ENCODE measurements at places on chromosomes 5 and 9. TPM values are rescaled to one million over a fixed set of nuclear protein-coding genes. Genes with fewer than 3 reads are reported as not detected.

Gene SETX
- total RNA-seq: 78.2 TPM

Gene NUP188
- 47.6 TPM for total RNA-seq

Gene FST
- total RNA-seq: 14.4 TPM

Gene GLRA1
- total RNA-seq: not detected

Gene PKN3
- total RNA-seq: 5.9 TPM

Gene ACER2
- 1.7 TPM for total RNA-seq

Gene PCDH1
- total RNA-seq: 24.0 TPM

Gene WDR38
- not detected for total RNA-seq

Gene F12
- total RNA-seq: 0.51 TPM

Gene EMB
- 7.9 TPM for total RNA-seq

Gene KIAA1958
- 5.8 TPM for total RNA-seq

Gene TEK
- total RNA-seq: 28.7 TPM

Gene WDR55
- 16.9 TPM for total RNA-seq

Gene EFNA5
- 11.1 TPM for total RNA-seq

Gene PCDHGA8
- total RNA-seq: 3.0 TPM

Gene DRD1
- total RNA-seq: 0.21 TPM

All from tongue (tissue), 3 donors.